ENCODE measurements at places on chromosomes 2 and 18.
A peak's percentile ranks its signal among the peaks of the same experiment; 100 is the strongest.

- no peak for DNase-seq
These were observed 190.9 kb upstream of the PKDCC start for GRCh38 chr2:41856946-41857345.

- no peak for DNase-seq
These were observed 21.4 kb downstream of the CELF4 start for GRCh38 chr18:37544217-37544616.

- DNase-seq: no peak
These were observed 19.3 kb upstream of the TTR start for GRCh38 chr18:31572368-31572767.

- DNase-seq: no peak
These were observed 143.3 kb downstream of the MREG start for GRCh38 chr2:215870088-215870490.

DNA sequence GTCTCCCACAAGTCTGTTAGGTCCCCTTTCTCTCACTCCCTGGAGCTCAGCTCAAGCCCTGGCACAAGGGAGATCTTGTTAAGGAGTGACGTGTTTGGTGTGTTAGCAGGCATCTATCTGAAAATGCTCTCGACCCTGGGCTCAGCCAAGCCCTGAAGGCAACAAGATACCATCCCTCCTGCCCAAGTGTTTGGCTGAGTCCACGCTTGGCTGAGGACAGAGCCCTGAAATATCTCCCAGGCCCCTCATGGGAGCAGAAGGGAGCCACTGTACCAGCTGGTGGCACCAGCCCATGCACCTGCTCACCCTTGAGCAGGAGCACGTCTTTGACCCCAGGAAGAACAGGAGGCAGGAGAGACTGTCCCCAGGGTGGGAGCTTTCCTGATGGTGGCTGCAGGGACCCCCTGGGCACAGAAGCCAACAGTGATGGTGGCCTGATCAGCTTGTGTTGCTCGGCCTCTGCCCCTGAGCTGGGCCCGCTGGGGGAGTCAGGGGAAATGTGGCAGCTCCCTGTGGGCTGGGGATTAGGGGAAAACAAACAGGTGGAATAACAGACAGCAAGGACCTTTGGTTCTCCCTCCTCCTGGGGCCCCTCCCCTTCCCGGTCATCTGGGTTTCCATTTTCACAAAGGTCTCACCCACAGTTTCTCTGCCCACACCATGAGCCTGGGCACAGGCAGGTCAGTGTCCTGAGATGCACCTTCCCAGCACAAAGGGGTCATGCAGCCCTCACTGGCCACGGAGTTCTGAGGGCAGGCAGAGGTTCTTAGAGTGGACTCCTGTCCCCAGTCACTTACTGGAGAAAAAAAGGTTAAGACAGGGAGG is 91.6 kb downstream of the RHOB start:
- no peak for DNase-seq

DNA sequence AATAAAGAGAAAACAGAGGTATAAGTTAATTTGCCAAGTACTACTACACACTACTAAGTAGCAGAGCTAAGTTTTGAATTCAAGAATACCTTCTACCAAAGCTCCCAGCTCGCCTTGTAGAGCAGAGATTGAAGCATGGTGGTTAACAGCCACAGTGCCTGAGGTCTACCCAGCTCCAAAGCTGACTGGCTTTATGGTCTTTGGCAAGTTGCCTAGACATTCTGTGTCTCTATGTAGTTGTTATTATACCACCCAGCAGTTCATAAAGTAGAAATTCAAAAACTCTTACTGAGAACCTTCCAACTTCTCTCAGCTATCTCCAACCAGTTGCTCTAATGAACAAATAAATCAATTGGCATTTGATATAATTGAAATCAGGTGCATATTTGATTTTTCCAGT is 87.8 kb downstream of the PDE11A start:
- DNase-seq: no peak

- DNase-seq: peak; percentile 44
These were observed 1.7 kb downstream of the MAP2 start for GRCh38 chr2:209425471-209426071.

GRCh38 chr2:15780234-15780633 is 160.1 kb upstream of the MYCN start:
- DNase-seq: no peak

DNA sequence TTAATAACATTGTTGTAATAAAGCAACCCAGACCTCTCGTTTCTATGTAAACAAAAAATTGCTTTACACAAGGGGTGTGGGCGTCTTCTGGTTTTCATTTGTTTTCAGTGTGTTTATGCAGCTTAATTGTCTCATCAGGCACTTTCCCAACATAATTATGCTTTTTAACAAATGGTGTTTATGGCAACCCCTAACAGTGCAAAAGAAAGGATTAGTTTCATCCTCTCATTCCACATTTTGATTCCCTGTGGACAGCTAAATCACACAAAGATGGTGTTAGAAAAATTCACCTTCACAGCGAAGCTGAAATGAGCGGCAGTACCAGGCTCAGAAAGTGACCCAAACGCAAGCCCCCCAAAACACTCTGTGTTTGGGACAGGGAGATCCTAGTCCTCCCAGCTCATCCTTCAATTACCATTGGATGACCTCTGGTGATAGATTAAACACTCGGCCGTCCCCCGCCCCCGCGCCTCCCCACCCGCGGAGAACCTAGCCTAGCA is 724 bp downstream of the FTCDNL1 start:
- DNase-seq: no peak

GRCh38 chr2:241965931-241966412 is 96.4 kb downstream of the RTP5 start:
- peak; percentile 43 for DNase-seq
